ENCODE measurements at places on chromosomes 12 and 14.

- DNase-seq, result no peak
Measured at GRCh38 chr12:84696281-84696680, 216.3 kb downstream of the SLC6A15 start.

- no peak for DNase-seq
Measured at GRCh38 chr12:64800640-64801039, 23.8 kb upstream of the TBC1D30 start.

GRCh38 chr12:56311003-56311402 lies 4.8 kb downstream of the CNPY2 start:
- no peak for DNase-seq

DNA sequence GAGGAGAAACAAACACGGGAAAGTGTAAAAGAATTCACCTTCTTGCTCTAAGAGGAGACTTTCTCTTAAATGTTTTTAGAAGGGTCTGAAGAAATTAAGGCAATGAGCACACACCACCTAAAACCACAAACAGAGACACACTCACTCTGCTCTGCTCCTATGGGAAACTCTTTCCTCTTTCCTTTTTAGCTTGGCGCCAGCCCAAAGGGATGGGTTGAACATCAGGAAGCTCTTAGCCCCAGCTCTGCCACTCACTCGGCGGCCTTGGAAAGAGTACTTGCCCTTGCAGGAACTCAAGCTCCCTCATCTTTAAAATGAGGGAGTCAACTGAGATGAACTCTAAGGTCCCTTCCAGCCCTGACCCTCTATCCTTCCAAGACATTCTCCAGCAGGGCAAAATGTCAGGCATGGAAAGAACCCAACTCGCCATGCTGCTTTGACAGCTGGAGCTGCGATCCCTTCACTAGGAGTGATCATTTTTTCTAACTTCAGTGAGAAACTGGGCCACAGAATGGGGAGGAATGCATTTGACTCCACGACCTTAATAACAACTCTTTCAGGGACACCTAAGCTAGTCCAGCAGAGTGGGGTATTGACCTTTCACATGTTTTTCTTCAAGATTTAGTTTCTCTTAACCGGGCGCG lies 980 bp upstream of the RNASE8 start:
- DNase-seq, result no peak

DNA sequence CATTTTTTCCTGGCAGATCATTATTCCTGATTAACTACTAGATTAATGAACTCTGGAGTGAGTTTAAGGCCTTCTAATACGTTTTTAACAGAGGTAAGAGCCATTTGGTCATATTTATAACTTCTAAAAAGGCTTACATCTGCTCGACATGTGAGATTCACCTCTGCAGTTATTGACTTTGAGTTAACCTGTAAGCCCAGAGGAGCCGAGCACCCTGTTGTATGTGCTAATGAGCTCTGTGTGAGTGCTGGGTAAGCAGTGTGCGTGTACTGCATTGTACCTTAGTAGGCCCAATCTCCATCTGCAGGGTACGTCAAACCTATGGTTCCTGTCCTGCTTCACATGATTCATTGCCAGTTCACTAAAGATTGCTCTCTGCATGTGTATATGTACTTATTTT lies 18.9 kb downstream of the SLC4A8 start:
- DNase-seq, result no peak

GRCh38 chr12:6476489-6476888 lies 6.0 kb upstream of the VAMP1 start:
- peak; percentile 36 for DNase-seq

DNA sequence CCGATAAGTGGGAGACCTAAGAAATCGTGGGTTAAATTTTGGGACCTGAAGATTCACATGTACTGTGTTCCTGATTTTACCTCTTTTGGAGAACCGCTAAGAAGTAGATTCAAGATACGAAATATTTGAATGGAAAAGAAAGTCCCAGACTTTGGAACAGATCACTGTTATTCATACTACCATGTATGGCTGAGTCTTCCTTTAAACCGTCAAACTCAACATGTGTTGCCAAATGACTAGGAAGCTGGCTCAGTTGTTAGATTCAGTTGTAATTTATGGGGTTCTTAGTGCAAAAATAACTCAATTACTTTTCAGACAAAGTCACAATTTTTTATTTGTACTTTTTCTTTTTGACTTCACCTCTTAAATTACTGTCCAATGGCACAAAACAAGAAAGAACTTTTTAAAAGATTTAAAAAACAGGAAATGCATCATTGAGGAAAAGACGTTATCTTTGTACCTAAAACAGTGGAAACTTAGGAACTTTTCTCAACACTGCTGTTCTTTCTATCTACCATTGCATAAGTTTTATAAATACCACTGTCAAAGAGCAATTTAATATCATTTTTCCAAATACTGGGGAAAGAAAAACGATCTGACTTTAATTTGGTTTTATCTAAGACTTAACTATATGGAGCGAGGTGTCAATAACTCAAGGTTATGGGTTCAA lies 15.7 kb downstream of the RERG start:
- no peak for DNase-seq

DNA sequence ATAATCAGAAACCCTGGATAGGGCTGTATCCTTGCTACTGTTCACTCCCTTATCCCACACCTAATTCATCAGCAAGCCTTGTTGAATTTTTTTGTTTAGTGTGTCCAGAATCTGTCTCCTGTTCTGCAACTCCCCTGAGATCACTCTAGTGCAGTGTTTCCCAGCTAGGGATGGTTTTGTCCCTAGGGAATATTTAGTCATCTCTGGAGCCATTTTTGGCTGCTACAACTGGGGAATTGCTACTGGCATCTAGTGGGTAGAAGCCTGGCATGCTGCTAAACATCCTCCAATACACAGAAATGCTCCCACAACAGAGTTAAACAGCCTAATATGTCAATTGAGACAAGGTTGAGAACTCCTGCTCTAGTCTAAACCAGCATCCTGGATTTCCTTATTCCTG lies 248.0 kb downstream of the NPAS3 start:
- no peak for DNase-seq

DNA sequence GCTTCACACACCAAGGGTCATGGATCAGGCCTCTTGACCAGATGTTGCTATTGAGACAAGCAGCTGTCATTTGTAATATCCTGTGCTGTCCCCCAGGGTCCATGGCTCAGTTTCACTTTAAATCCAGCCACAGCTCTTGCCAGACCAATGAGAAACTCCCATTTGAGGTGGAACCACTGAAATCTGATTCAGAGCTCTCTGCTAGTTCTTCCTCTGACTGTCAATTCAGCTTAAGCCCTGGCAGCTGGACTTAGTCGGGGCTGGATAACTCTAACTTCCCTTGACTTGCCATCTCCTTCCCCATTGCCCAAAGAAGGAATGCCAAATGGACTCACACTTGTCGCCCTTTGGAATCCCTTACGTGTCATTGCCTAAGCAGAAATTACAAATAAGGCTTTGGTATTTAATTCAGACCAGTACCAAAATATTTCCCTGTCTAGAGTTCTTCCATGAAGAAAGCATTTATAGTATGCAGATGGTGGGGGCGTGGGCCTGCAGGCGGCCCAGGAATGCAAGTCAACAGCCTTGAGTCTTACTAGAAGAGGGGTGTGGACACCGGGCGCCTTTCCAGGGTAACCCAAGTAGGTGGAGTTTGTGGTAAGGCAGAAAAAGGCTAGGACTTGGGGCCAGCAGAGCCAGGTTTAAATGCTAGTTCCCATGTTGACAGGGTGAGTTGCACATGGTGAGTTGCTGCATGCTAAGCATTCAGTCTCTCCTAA lies 96.9 kb upstream of the TMPO start:
- peak; percentile 98 for DNase-seq

DNA sequence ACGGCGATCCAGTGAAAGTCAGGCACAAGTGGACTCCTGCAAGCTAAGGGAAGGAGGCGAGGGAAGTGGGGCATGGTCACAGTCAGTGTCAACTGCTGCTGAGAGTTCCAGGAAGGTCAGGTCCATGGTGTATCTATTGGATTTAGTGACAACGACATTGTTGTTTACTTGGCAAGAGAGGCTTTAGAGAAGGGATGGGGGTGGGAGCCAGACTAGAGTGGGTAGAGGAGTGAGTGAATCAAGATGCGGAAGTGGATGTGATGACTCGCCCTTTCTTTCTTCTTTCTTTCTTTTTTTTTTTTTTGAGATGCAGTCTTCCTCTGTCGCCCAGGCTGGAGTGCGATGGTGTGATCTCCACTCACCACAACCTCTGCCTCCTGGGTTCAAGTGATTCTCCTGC lies 12.5 kb downstream of the P2RX7 start:
- DNase-seq, result peak; percentile 32

- no peak for DNase-seq
Measured at GRCh38 chr12:54697851-54698250, 49.7 kb upstream of the DCD start.

GRCh38 chr12:105322070-105322469 lies 8.4 kb upstream of the C12orf75 start:
- DNase-seq, result peak; percentile 70

- no peak for DNase-seq
Measured at GRCh38 chr12:3933074-3933818, 60.0 kb upstream of the PARP11 start.

DNA sequence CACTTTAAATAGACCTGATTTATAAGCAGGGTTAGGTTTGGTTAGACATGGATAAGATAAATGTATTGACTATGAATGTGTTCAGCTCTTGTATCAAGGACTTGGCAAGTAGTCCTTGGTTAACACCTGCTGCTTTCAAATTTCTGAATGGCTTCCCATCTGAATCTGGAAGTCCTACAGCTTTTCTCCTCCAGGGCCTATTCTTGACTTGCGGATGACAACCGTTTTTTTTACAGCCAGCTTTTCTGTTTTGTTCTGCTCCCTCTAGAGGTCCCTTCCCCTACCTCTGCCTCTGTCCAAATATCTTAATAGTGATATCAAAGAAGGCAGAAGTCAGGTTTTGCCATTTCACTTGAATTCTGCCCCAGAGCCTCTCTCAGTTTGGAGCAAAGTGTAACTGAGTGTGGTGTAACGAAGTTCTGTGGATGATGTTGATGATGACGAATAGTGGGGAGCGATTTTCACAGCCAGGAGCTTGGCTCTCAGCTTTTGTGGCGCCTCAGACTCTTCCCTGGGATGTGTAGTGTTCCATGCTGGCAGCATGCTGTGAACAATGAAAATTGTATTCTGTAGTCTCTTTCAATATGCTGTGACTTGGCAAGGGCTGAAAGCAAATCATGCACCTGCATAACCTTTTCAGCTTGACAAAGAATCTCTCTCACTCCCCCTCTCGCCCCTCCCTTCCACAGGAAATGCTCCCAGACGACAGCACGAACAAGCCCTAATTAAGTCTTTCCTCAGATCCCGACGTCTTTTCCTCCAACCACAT lies 5.0 kb upstream of the SLC4A8 start:
- DNase-seq, result no peak

All from renal cortical epithelial cell (primary cell).